CD8-positive, alpha-beta memory T cell (primary cell): ENCODE measurements at places on chromosomes 5 and 9. TPM values are rescaled to one million over a fixed set of nuclear protein-coding genes. Genes with fewer than 3 reads are reported as not detected.

Gene ZNF883
- 1.2 TPM for total RNA-seq

Gene IRX2
- total RNA-seq: not detected

Gene PLEKHG4B
- total RNA-seq: not detected

Gene ANXA1
- total RNA-seq: 93.2 TPM

Gene PCDHB13
- total RNA-seq: not detected

Gene GABRA6
- total RNA-seq: not detected

Gene IL9
- 13.0 TPM for total RNA-seq

Gene DIAPH1
- 212 TPM for total RNA-seq

Gene F2RL1
- 1.8 TPM for total RNA-seq

Gene TSLP
- total RNA-seq: 0.40 TPM

Gene ADGRD2
- total RNA-seq: not detected

Gene PCDHA5
- total RNA-seq: not detected

Gene SNCB
- total RNA-seq: not detected

Gene TTC39B
- 12.1 TPM for total RNA-seq

Gene SV2C
- not detected for total RNA-seq

Gene KCNV2
- not detected for total RNA-seq

Gene C7
- not detected for total RNA-seq

Gene TMEM174
- total RNA-seq: not detected

Gene IL3
- 71.9 TPM for total RNA-seq
